ENCODE measurements at places on chromosomes 11 and 22.

DNA sequence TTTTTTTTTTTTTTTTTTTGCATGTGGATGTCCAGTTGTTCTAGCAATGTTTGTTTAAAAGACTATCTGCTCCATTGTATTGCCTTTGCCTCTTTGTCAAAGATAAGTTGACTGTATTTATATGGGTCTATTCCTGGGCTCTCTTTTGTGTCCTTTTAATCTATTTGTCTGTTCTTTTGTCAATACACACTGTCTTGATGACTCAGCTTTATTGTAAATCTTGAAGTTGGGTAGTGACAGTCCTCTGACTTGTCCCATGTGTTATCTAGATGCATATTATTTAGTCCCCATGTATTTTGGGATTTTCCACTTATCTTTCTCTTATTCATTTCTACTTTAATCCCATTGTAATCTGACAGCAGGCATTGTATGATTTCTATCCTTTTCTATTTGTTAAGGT lies 3.3 kb downstream of the CCDC81 start:
- DNase-seq: no peak

DNA sequence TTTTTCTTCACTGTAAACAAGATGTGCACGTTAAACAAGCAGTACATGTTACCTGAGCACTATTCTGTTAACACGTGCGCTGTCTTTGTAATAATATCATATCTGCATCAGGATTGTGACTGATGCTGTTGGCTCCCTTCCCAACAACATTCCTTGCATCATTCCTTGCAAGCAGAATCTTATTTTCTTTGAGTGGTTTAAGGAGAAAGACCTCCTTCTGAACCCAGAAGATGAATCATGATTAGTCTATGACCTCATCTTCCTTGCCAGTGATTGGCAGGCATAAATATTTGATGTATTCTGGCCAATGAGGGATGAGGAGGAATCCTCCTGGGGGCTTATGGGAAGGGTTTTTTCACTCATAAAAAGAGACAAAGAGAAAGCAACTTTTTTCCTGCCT lies 46.2 kb downstream of the C11orf71 start:
- no peak for DNase-seq

DNA sequence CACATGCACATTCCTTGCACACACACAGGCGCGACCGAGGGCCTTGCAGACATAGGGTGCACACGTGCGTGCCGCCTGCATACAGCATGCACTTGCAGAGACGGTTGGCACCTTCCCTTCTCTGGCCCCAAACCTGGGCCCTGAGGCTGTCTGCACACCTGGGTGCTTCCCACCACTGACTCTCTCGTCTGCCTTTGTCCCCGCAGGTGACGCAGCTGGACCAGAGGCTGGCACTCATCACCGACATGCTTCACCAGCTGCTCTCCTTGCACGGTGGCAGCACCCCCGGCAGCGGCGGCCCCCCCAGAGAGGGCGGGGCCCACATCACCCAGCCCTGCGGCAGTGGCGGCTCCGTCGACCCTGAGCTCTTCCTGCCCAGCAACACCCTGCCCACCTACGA lies 38.0 kb downstream of the CDKN1C start:
- DNase-seq: no peak

DNA sequence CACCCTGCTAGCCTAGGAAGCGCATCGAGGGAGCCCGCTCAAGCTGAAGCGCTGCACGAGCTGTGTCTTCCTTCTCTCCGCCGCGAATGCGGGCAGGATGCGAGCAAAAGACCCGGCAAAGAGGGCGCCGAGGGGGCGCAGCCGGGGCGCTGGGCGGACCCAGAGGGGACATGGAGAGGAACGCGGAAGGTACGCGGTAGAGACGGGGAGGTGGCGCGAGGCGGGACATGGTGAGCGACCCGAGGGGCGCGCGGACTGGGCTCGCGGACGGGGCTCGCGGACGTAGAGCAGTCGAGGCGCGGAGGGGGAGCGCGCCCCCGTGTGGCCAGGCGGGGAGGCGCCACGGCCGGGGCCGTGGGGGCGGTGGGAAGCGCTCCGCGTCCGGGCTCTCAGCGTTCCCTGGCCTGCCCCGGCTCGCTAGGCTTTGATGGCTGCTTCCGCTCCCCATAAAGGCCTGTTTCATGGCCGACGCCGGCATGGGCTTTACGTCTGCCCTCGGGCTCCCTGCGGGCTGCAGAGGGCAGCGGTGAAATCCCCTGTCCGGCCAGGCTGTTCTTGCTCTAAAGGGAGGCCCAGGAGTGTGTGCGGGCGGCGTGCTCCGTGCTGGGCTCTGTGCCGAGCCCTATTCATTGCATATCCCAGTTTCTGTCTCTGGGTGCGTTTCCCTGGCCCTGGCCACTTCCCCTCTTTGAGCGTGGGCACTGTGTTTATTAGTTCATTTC lies 31.2 kb upstream of the TRIM29 start:
- peak; percentile 58 for DNase-seq

DNA sequence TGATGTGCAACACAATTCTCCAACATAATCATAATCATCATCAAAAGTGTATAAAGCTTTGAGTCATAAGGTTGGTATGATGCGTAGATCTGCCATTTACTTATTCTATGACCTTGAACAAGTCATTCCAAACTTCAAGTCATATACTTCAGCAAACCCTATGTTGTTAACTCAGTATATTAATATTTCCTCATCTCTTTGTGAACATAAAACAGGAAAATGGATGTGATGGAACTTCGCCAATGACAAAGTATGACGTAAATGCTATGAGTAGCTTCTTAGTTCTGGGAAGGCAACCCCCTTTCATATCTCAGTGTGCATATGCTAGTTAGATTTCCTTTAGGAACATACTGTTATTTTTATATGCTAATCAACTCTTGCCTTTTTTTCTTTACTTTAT lies 102.7 kb upstream of the ANO3 start:
- DNase-seq: no peak

DNA sequence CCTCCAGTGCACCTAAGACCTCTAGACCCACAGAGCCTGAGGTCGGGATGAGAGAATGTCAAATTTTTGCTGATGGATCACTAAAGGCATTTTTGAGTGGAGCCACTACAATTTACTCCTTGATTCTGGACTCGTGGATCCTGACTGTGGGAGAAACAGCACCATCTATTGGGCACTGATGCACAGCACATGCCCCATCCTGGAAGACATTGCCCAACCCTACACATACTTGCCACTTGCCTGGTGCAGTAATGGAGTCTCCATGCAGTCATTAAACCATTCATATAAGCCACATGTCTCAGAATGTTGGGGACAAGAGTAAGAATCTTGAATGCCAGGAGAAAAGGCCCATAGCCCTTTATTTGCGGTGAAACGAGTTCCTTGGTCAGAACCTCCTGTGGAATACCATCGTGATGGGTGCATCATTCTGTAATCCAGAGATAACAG lies 103.9 kb downstream of the GGTLC2 start:
- DNase-seq: no peak

DNA sequence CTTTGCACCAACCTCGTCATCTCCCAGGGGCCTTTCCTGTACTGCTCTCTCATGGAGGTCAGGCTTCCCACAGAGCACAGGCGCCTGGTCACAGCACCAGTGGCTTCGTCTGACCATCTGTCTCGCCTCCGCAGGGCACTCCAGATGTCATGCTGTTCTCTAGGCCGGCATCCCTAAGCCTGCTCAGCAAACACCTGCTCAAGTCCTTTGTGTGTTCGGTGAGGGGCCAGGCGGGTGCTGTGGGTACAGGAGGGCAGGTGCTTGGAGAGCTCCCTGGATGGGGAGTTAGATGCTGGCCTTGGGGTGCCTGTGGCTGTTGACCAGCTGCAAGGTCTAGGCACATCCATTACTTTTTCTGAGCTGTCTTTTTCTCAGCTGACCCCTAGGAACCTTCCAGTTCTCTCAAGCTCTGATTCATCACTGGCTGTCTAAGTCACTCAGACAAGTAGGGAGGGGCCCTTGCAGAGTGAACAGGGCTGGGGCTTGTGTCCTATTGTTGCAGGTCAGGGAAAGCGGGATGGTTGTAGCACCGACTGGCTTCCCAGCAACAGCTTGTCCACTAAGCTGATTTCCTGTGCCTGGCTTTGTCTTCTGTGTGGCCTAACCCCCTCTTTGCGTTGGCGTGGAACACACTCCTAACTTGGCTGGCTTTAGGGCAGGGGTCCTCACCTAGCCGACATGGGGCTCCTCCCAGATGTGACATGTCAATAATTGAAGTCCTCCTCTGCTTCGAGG lies 9.2 kb downstream of the CLDN5 start:
- no peak for DNase-seq

- DNase-seq: no peak
Measured at GRCh38 chr11:114167771-114168448, 108.4 kb downstream of the ZBTB16 start.

GRCh38 chr22:37412495-37413250 lies 14.6 kb downstream of the ELFN2 start:
- DNase-seq: no peak
